ENCODE measurements at places on chromosomes 5 and 9.

DNA sequence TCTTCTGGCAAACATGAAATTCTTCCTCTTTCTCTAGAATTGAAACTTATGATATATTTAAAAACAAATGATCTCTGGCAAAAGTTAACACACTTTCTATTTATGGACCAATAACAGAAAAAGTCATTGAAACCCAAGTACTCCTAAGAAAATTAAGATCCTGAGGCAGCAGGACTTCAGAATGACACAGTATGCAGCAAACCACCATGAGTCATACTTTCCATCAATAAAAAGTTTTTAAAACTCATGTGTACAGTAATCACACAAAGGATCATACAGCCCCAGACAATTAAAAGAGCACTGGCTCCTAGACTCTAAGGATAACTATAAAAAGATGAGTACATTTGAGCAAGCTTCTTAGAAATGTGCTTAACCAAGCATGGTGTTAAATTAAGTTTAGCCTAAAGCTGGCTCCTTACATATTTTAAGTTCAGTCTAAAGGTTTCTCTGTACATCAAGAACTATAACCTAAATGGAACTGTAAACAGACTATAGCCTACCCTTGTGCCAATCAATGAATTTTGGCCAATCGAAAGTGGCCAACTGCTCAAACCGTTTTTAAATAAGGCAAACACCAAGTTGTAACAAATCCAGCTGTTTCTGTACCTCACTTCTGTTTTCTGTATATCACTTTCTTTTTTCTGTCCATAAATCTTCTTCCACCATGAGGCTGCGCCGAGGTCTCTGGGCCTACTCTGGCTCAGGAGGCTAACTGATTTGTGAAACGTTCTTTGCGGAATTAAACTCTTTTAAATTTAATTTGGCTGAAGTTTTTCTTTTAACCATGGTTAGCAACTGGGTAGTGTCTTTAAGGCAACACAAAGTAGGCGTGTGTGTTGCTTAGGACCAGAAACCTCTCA lies 232.1 kb upstream of the PIK3R1 start:
- DNase-seq, result no peak

- no peak for DNase-seq
Measured at GRCh38 chr5:55638051-55638450, 74.1 kb downstream of the SLC38A9 start.

DNA sequence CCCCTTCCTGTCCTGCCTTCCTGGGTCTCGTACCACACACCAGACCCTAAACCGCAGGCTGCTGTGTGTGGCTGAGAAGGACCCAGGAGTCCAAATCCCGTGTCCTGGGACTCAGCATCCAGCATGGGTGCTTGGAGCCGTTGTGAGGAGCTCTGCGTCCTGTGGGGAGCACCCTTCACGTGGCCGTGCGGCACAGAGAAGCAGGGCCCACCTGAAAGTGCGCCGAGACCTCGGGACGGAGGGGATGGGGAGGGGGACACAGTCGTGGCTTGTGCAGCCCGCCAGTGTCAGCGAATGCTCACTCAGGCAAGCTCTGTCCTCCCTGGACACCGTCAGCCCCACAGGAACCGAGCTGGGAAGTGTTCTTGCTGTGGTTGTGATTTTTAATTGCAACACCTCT lies 244.6 kb downstream of the CACNA1B start:
- DNase-seq, result no peak

DNA sequence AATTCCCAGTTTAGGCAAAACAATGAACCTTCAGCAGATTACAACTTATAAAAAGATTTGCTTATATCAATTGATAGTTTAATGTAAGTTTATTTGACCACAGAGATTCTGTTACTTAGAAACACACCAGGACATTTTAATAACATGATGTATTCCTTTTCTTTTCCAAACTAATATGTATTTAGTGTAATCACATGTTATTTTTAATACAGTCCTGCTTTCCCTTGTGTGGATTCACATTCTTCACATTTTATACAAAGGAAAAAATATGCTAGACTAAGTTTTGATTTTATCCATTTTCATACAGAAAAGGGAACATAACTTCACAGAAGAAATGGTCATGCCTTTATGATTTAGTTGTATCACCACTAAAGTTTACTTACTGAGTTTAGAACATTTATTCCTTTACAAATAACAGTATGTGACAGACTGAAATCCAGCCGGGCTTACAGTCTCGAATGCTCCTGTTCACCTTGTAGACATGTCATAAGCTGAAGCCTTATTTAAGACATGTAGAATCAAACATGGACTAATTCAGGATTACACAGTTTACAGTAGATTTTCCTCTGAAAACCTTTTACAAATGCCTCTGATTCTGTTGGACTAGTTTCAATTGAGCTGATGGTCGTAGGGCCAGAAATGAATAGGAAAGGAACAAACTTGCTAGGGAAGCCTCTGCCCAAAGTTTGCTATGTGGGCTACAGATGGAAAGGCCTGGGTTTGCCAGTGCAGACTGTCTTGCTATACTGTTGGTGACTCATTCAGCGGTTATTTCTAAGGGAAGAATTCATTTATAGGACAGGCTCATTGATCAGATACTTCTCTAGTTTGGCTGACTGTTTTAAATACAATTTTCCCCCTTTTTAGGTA lies 6.6 kb upstream of the ASPN start:
- DNase-seq, result no peak

Measured in GM23338 (cell line).